ENCODE measurements at places on chromosomes 12 and 14. TPM values are rescaled to one million over a fixed set of nuclear protein-coding genes. Genes with fewer than 3 reads are reported as not detected.

DNA sequence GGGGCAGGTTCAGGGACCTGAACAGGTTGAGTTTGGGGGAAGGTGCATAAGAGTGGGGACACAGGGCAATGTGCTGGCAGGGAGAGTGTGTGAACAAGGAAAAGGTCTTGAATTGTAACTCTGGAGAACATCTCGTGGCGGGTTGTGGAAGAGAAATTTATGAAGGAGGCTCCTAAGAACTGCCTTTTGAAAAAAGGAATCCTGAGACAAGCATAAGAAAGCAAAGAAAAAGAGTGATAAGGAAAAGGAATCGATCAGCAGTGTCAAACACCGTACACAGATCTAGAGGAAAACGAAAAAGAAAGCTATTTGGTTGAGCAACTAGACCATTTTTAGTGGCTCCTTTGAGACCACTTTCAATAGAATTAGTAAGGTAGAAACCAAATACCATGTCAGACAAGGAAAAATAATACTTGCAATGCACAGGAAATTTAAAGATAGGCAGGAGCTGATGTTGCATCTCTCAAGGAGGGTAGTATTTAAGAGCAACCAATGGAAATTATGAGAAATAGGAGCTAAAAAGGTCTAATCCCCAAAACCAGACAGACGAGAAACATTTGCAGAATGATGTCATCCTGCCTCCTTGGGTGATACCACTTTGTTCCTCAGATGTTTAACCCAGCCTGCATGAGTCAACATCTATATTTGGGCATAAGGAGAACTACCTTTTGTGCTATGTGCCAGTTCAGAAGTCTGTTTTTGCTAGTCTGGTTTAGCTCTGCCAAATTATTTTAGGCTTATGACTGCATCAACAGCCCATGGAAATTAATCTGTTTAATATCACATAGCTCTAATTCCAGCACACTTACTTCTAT is 64.5 kb upstream of the STK38L start:
- no peak for DNase-seq

TAS2R13 gene
- total RNA-seq, result 5.0 TPM

- DNase-seq, result no peak
Measured at GRCh38 chr12:20128928-20129327, 239.4 kb upstream of the PDE3A start.

ZDHHC22 gene
- not detected for total RNA-seq

GRCh38 chr12:99024191-99024590 is 379.1 kb downstream of the APAF1 start:
- no peak for DNase-seq

DNA sequence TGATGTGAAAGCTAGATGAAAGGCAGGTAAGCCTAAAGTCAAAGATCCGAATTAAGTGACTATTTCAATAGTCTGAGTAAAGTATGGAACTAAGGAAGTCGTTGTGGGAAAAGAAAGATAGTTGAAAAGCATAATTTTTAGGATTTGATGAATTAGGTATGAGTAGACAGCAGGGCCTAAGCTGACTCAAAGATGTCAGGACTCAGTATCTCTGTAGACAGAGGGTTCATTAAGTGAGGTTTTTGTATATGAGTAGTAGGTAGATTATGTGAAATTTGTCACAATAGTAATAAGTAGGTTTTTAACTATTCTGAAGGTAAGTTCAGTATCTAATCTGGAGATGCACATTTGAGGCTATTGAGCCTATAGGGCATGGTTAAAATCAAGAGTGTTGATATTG is 196.4 kb downstream of the RASSF9 start:
- DNase-seq, result no peak

GLT1D1 gene
- 2.0 TPM for total RNA-seq

DNA sequence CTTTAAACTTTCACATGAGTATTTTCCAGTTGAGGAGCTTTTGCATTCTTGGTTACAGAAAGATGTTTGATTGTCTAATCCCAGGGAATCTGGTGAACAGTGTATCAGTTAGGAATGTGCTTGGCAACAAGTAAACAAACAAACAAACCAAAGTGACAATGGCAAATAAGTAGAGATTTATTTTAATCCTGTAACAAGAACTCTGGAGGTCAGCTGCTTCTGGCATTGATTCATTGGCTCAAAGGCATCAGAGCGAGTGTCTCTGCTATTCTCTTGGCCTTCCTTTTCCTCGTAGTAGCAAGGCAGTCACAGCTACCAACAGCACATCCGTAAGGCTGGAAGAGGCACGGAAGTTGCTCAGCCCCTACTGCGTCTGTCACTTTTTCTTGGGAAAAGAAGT is 37.2 kb downstream of the CRADD start:
- DNase-seq, result no peak

GRCh38 chr14:69539631-69540410 is 34.9 kb downstream of the CCDC177 start:
- DNase-seq, result no peak

GRCh38 chr14:39033371-39033770 is 69.7 kb downstream of the SEC23A start:
- DNase-seq, result no peak

DNA sequence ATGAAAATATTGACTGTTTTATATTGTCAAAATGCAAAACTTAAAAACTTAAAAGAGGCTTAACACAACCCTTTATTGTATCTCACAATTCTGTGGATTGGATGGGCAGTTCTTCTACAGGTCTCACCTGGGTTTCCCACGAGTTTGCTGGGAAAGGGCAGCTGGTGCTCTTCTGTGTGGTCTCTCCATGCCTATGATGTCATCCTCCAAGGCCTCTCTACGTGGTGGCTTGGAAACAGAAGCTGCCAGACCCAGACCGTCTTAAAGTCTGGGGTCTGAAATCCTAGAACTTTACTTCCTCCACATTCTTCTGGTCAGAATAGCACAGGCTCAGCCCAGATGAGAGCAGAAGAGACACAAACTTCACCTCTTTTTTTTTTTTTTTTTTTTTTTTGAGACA is 36.5 kb upstream of the KICS2 start:
- DNase-seq, result no peak

- DNase-seq, result peak; percentile 89
Measured at GRCh38 chr12:124392667-124393413, 97.9 kb downstream of the RFLNA start.

- DNase-seq, result no peak
Measured at GRCh38 chr12:93808169-93808899, 131.2 kb downstream of the CRADD start.

DNA sequence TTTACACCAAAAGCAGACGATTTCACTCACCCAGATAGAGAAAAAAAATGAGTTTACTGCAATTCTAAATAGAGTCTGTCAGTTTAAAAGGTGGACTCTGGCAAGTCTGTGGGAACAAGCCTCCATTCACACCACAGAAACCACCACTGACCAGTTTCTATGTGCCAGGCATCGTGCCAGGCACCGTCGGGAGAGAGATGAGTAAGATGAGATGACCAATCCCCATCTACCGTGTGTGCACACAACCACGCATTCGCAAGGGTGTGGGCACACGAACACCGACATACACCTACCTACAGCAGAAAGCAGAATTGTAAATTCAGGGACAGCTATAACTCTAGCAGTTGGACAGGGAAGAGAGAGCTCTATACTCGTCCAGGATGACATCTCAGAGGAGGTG is 58.3 kb downstream of the PRIMA1 start:
- no peak for DNase-seq

COX6A1 gene
- total RNA-seq, result 165 TPM

DNA sequence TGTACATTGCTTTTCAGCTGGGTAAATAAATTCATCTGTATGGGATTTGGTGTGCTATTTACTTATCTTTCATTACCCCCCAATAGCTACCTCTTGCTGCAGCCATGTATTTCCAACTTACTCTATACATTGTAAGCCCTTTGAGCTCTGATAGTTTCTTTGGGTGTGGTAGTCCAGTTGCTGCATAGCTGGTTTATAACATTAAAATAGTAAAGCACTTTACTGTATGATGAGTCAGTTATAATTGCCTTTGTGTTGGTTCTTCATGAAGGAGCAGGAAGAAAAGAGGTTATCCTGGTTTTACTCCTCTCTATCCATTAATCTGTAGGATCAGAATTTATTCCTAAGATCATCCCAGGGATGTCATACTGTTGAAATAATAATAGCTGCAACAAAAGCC is 15.7 kb downstream of the TBC1D30 start:
- no peak for DNase-seq

DNA sequence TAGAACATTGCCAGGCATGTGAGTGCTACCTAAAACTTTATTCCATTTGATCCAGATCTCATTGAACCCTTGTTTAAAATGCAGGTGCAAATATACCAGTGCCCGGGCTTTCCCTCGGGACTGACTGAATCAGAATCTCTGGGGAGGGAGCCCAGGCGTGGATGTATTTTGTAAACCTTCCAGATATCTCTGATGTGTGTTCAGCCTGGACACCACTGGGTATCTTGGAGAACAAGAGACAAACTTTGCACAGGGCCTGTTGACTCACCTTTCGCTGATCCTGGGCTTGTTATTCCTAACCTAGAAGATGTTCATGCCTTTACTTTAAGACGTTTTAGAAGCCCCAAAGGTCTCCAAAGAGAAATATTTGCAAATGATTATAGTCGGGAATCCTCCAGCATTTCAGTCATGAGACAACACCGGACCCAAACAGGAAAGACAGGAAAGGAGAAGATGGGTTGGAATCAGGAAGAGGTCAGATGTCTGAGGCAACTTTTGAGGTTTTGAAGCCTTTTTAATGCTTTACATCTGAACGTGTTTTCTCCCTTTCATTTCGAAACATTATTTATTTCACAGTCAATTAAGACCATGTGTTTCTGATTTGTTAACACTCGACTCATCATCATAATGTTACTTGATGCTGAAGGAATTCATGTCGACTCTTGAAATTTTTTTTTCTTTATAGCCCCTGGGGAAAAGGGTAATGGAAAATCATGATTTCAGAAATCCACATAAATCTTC is 118.6 kb downstream of the PLXNC1 start:
- no peak for DNase-seq

DNA sequence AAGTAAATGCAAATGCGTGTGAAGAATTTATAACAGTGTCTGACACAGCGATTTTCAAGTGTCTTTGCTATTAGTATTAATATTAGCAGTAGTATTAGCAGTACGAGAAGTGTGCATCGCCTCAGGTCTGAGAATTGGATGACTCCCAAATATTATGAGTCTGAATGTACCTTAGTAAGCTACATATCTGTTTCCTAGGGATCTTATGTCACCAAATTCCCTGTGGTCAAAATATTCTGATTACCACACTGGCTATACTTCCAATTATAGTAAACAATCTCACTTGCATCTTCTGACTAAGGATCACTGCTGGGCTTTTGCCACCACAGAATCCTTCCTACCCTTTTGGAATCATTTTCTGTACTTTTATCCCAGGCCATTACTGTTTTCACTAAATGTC is 396.0 kb upstream of the MIS18BP1 start:
- DNase-seq, result no peak

DNA sequence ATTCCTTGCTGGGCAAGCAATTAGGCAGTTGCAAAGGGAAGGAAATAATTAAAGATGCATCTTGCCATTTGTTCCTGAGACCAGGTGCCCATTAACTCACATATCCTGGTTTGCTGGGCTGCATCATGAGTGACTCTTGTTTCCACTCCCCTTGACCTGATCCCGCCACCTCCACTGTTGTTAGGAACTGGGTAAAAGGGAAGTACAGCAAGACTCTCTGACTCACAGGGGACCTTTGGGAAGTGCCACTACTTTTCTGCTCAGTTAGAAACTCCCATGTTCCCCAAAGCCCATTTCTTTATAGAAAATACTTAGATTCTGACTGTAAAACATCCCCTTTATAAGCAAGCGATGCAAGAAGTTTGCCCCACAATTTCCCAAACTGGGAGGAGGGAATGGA is 186.0 kb upstream of the BCL2L14 start:
- DNase-seq, result no peak

- DNase-seq, result no peak
Measured at GRCh38 chr12:48339442-48340117, 11.1 kb downstream of the ZNF641 start.

DNA sequence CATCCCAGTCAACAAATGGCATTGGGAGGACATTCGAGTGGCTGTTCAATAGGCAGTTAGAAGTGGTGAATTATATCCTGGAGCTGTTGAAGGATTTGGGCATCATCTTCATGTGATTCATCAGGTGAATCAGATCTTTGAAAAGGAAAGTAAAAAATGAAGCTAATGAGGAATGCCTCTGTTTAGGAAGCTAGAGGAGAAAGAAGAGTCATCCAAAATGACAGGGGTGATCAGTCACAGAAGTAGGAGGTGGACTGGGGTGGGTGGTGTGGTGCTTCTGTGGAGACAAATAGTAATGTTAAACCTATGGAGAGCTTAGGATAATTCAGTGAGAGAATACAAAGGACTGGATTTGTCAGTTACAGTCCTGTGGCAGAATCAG is 32.7 kb downstream of the DIP2B start:
- DNase-seq, result no peak

DNA sequence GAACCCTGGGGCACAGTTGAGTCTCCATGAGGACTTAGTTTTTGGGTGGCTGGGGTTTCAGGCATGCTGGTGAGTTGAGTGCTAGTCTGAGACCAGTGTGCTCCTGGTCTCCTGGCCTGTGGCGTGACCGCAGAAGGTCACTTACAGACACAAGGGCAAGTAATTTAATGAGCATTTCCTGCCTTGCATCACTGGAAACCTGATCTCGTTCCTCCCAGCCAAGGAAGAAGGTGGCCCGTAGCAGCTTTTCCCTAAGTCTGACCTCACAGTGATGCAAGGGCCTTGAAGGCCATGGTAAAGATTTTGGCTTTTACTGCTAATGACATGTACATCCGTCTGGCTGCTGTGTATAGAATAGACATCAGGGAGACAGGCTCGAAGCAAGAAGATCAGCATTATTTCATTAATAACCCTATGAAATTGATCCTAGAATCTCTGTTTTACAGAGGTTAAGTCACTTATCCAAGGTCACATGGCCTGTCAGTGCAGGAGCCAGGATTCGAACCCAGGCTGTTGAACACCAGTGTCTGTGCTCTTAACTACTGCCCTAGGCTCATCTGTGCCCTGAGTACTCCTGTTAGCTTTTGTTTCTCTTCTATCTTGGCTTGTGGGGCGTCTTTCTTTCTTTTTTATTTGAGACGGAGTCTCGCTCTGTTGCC is 4.6 kb downstream of the TMEM120B start:
- DNase-seq, result peak; percentile 67

DNA sequence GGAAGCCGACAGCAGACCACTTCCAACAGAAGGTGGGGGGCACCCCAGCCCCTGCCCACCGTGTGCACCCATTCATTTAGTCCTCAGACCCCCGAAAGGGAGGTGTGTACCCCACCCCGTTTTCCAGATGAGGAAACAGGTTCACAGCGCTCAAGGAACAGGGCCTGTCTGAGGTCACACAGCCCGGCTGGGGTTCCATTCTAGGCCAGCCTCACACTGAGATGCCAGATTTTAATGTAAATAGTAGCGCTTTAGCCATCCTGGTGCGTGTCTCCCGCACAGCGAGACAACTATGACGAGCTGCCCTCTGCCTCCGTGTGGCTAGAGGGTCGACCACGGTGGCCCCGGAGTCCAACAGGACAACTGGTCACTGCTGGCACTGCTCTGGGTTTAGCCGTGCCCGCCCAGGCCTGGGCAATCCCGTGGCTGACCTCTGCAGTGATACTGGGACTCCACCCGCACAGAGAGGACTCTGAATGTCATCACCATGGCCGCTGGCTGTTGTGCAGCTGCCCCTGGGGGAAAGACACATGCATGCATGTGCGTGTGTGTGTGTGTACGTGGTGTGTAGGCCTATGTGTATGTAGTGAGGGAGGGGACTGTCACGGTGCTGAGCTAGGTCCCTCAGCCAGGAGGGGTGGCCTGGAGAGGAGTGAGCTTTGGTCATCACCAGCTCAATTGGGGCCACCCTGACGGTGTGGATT is 31.6 kb downstream of the BEGAIN start:
- no peak for DNase-seq

Data from sciatic nerve (tissue), 2 donors.